ENCODE measurements at places on chromosomes 12 and 14.

DNA sequence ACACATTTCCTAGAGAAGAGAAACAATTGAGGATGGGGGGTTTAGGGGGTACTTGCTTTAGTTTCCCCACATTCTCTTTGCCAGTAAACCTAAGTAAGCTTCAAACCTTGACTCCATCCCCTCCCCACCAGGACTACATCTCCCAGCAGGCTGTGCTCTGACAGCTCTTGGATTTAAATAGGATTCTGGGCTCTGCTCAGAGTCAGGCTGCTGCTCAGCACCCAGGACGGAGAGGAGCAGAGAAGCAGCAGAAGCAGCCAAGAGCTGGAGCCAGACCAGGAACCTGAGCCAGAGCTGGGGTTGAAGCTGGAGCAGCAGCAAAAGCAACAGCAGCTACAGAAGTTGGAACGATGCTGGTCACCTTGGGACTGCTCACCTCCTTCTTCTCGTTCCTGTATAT is 20.6 kb downstream of the RDH12 start:
- no peak for DNase-seq

DNA sequence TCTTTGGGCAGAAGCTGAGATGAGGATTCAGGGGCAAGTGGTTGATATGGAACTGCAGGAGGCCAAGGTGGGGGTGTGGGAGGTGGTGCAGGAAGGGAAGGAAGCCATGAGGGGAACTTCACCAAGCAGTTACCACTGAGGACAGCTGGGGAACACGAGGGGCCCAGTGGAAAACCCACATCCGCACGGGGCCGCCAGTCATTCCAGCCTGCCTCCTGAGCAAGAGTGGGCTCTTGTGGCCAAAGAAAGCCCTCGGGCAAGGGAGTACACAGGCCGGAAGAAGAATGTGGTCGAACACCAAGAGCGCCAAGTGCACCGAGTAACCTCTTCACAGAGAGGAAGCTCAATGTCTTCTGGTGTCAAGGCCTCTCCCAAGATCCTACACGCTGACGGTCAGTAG is 252.2 kb upstream of the FOXN3 start:
- DNase-seq = no peak

- DNase-seq = no peak
Observed at GRCh38 chr14:91753501-91754128, 21.7 kb upstream of the CATSPERB start.

- no peak for DNase-seq
Observed at GRCh38 chr14:100439781-100440180, 116.6 kb downstream of the SLC25A47 start.

DNA sequence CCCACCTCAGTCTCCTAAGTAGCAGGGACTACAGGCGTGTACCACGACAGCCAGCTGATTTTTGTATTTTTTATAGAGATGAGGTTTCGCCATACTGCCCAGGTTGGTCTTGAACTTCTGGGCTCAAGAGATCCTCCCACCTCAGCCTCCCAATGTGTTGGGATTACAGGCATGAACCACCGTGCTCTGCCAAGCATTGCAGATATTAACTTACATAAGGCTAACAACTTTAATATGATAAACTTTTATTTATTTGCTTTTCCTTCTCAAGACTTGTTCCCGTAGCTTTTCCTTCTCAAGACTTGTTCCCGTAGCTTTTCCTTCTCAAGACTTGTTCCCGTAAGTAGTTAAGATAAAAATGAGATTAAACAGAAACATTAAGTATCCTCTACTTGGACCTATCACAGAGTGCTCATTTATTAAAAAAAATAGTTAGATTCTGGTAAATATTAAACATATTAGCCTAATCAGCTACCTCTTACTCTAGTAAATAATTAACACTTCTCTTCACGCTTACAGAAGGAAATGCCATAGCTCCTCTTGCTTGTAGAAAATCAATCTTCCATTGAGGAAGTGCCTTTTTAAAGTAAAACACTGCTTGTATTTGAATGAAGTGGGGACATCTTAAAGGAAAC is 157.7 kb upstream of the KITLG start:
- no peak for DNase-seq

- no peak for DNase-seq
Observed at GRCh38 chr14:75847584-75847983, 134.2 kb downstream of the TGFB3 start.

DNA sequence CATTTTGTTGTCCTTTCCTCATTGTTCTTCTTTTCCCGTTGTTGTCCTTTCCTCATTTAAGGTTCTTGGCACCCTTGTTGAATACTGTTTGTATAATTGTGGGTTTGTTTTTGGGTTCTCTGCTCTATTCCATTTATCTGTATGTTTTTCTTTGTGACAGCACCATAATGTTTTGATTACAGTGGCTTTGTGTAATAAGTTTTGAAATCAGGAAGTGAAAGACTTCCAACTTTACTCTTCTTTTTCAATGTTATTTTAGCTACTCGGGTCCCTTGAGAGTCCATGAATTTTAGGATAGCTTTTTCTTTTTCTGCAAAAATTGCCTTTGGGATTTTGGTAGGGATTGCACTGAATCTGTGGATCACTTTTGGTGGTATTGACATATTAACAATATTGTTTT is 28.1 kb downstream of the ETNK1 start:
- DNase-seq = no peak

- DNase-seq = no peak
Observed at GRCh38 chr12:31715283-31715825, 13.5 kb downstream of the AMN1 start.

GRCh38 chr12:19946550-19946949 is 421.8 kb upstream of the PDE3A start:
- DNase-seq = no peak

GRCh38 chr12:77323788-77324415 is 258.5 kb upstream of the E2F7 start:
- no peak for DNase-seq

DNA sequence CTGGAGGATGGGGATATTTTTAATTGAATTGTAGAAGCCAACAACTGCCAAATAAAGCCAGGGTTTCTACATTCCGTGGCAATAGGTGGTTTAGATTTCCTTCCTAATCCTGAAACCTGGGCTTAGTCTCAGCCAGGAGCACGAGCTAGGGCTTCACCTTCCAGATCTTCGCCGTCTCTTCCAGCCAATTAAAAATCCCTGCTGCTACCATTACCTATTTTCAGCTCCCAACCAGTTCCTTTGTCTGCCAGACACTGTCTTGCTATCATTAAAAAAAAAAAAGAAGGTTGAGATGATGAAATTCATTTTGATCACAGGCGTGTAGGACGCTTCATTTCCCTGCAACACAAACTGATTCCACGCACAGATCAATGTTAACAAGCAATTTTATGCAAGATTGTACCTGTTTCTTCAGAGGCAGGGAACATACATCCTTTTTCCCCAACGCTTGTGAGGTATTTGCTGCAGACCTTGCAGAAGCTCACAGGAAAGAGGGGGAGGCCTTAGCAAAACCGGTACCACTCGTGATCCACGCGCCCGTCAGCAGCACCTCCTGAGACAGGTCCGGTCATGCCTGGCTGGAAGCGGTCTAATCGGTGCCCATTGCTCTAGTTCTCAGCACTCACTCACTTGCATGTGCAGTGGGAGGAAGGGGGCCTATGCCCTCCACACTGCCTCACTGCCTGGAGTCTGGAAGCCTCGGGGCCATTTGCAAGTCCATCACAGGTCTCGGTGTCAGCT is 65.1 kb downstream of the SLC6A12 start:
- no peak for DNase-seq

- no peak for DNase-seq
Observed at GRCh38 chr14:72256055-72256454, 323.8 kb downstream of the RGS6 start.

All from activated naive CD8-positive, alpha-beta T cell treated with anti-CD3 and anti-CD28 coated beads, Interleukin-2, amount 50 U/mL, for 16 hours (primary cell).